Right cardiac atrium (tissue), 5 donors: ENCODE measurements at places on chromosomes 7 and 10. TPM values are rescaled to one million over a fixed set of nuclear protein-coding genes. Genes with fewer than 3 reads are reported as not detected.

DNA sequence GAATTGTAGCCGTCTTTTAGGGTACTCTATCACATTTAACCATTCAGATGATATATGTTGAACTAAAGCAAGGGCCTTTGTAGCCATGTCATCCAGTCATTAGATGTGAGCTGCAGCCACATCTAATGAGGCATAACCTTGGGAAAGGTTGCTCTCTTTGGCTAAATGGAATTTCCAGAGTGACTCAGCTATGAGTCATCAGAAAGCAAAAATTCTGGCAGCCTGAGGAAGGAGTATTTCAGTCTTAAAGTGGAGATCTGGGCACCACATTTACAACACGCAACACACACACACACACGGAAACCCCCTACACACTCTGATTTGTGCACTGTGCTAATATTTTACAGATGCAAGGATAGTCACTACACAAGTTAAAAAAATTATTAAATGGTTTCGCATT, 176.9 kb upstream of the ZWINT start:
- no peak for DNase-seq

DNA sequence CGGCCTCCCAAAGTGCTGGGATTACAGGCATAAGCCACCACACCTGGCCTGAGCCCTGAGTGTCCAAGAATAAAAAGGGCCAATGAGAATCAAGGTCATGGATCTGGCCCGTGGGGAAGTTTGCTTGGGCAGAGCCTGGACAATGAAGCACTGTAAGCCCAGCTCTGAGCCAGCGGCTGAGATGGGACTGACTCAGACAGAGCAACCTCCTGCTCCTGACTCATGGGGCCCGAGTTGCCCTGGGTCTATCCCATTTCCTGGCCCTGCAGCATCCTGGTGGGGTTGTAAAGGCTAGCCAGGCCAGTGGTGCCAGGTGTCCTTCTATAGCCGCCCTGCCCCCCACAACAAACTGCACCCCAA, 5.2 kb upstream of the MYH16 start:
- DNase-seq: no peak

- DNase-seq: peak; percentile 77
These were observed at the start of gene CRTAC1 for GRCh38 chr10:98030093-98030821. TSS of gene CRTAC1 (minus strand) at chr10:98030621. CDS start at chr10:98030472, 149 bp downstream.

GRCh38 chr7:108395426-108395825, 60.8 kb downstream of the NRCAM start:
- no peak for DNase-seq

Gene SEMA3A
- 7.4 TPM for total RNA-seq
